ENCODE measurements at places on chromosomes 13 and 19.

GRCh38 chr13:54029720-54030119 lies 1001.1 kb downstream of the OLFM4 start:
- no peak for DNase-seq

GRCh38 chr13:111474136-111475002 lies 153.9 kb downstream of the TEX29 start:
- DNase-seq, result peak; percentile 20

GRCh38 chr13:29679396-29680053 lies 84.0 kb upstream of the SLC7A1 start:
- DNase-seq, result no peak

DNA sequence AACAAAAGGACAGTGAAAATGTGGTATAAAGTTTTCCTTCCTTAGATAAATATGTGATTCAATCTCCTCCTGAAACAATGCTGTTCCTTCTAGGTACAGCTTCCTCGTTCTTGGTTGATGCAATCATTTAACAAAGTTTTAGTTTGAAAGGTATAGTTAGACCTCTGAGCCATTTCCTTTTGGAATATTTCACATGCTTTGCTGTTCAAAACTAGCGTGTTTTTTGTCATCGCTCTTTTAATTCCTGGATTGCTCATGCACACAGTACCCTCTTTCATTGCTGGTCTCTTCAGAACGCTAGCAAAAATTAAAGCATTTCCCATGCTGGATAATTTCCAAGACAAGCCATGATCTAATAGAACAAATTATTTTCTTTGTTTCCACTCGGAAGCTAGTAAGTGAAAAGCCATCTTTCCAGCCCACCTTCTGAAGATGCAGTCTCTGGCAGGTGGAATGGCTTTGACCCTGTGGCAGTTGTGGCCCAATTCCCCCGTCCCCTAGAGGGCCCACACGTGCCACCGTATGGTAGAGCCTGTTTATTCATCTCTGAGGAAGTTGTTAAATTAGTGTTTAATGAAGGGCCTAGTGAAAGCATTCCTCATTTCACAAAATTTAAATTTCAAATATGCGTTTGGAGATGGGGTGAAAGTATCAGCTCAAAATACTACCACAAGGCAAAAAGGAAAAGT lies 1040.6 kb upstream of the SLC10A2 start:
- DNase-seq, result no peak

GRCh38 chr19:21812448-21812847 lies 23.5 kb downstream of the ZNF43 start:
- no peak for DNase-seq

GRCh38 chr13:84649853-84650252 lies 767.6 kb upstream of the SLITRK1 start:
- DNase-seq, result no peak

- DNase-seq, result no peak
Observed at GRCh38 chr19:39740395-39740794, 2.6 kb upstream of the CLC start.

DNA sequence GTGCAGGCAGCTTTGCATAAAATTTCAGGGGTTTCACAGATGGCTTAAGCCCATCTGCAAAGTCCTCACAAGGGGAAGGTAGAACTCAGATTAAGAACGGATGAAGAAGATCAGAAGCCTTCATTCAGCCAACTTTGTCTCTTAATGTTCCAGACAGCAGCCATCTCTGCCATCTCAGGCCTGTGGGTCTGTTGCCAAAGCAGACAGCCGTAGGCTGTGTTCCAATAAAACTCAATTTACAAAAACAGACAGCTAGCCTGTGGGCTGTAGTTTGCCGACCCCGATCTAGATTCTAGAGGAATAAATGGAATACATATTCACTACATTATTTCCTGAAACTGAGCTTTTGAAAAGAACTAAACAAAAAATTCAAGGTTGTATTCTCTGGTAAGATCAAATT lies 3.8 kb downstream of the DCUN1D2 start:
- DNase-seq, result no peak

DNA sequence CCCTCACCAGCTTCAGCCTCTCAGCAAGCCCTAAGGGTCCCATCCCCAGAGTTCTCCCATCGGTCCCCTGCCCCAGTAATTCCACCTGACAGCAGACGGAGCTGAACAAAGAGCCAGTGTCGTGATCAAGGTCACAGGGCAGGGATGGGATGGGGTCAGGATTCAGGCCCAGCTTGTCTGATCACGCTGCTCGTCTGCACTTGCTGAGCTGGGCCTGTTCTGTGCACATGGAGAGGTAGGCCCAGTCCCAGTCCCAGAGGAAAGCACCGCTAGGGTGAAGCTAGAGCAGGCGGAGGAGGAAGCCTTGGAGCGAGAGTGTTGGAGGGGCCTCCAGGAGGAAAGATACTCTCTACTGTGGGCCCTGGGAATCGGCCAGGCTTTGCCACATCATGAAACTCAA lies 7.1 kb upstream of the RBM42 start:
- no peak for DNase-seq

GRCh38 chr19:5035793-5036697 lies 67.1 kb downstream of the KDM4B start:
- DNase-seq, result no peak

DNA sequence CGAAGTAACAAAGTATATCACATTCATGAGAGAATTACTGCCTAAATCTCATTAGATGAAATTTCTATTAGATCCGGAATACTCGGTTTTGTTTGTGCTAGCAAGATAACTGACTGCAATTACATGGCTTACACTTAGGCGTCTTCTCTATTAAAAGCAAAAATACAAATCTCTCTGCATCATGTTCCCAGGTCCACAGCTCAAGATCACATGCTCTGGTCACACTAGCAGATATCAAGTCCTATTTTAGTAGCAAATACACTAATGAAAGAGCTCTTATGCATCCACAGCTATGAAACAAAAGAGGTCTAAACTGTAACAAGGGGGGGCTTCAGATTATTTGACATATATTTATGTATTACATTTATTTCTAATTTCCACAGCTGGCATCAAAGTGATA lies 53.5 kb downstream of the EFNB2 start:
- no peak for DNase-seq

- no peak for DNase-seq
Observed at GRCh38 chr13:62209529-62209928, 793.9 kb upstream of the PCDH20 start.

- peak; percentile 30 for DNase-seq
Observed at GRCh38 chr13:45718063-45718462, 15.9 kb downstream of the CBY2 start.

DNA sequence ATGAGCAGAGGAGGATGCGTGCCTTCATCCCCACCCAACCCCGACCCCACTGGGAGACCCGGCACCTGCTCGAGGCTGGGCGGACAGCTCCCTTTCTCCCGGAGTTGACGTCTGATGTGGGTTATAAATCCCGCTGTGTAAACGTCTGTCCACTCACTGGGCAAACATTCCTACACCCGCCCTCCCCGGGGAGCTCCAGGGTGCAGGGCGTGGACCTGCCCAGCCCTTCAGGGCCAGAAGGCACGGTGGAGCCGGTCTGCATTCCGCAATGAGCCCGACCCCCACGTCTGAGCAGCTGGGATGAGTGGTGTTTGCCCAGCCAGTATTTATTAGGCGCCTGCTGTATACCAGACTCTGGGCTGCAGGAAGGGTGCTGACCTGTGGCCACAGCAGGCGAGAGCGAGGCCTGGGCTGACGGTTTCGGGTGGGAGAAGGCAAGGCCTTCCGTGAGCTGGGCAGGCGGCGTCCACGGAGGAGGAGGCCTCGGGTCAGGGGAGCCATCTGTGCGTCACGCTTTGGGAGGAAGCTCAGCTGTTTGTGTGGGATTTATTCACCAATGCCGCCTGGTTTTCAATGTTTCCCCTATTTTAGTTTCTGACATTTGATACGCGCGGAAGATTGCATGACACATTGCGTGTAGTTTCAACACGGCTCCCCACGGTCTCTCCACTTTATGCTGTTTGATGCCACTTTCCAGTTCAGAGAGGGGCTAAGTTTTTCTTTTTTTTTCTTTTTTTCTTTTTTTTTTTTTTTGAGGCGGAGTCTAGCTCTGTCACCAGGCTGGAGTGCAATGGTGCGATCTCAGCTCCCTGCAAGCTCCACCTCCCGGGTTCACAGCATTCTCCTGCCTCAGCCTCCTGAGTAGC lies 2.0 kb downstream of the MISP start:
- no peak for DNase-seq

GRCh38 chr13:111905609-111905945 lies 161.4 kb upstream of the SOX1 start:
- no peak for DNase-seq

GRCh38 chr13:80196756-80197155 lies 144.2 kb downstream of the SPRY2 start:
- DNase-seq, result no peak

- DNase-seq, result no peak
Observed at GRCh38 chr19:54572696-54573311, 786 bp upstream of the LILRA2 start.

DNA sequence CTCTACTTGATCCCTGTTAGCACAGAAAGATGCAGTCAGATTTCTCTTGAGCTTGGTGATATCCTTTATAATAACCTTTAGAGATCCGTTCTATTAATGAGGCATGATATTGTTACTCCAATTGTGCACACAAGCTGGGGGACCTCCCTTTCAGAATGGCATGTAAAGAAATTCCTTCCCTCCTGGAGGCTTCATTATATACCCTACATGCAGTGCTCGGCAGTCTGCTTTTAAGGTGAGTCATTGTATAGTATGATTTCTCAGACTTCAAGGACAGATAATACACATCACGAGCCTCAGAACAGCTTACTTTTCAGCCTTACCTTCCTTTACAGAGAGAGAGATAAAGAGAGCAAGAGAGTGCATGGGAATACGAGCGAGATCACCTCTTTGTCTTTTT lies 261.3 kb downstream of the ATP8A2 start:
- DNase-seq, result no peak

DNA sequence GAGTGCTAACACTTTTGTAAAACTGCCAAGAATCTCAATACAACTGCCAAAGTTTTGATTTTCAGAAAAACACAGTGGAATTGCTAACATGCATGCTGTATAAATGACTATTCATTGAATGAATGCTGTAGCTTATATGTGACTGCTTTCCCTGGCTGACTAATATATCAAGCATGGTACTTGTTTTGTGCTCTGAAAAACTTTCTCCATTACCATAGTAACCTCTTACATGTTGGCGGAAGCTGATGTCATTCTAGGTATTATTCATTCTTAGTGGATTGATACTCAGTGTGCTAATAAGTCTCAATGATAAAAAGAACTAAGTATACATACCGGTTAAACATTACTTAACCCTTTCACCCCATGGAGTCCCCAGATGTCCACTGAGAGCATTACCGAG lies 166.1 kb upstream of the MYO16 start:
- DNase-seq, result peak; percentile 32

DNA sequence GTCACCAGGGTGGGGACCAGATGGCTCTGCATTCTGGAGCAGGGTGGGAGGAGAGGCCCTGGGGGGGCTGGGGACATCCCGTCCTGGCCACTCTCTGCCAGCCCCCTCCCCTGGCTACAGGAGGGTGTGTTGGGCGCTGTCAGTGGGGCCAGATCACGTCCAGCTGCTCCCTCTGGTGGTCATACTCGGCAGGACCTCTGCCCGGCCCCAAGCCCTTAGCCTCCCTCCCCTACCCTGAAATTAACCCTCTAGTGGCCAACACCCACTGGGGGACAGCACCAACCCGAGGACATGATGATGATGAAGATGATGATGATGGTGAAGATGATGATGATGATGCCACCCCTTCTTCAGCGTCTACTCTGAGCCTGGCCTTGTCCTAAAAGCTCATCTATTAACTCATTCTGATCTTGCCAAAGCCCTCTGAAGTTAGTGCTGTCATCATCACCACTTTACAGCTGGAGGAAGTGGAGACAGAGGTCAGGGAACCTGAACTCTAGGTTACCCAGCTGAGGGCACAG lies 590 bp upstream of the LGI4 start:
- DNase-seq, result peak; percentile 68

GRCh38 chr19:7869453-7869909 lies 4.7 kb downstream of the PRR36 start:
- DNase-seq, result peak; percentile 75

DNA sequence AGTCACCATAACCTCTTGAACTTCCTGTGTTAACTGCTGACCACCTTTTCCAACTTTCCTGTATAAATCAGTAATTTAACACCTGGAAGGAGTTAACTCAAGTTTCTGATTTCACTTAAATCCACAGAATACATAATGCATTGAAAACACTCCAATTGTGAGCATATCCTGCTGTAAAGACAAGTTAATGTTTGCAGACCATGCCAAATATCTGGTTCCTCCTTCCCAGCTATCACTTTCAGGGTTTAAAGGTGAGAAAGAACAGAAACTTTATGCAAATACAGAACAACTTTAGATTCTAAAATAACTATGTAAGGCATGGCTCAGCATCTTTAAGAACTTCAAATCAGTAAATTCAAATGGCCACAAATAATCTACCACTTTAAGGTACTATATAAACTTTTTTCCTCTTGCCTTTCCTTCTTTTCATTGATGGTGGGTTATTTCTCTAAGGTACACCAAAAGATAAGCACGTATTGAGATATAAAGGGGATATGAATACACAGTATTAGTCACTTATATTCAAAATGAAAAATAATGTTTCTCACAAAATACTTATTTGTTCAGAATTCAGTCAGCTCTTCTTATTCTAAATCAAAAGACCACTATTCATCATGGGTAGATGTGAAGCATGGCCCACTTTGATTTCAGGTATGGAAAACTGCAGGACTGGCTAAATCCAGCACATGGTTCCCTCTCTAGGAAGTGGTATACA lies 6.6 kb upstream of the TPTE2 start:
- DNase-seq, result no peak

GRCh38 chr19:18419195-18419698 lies at the start of gene SSBP4:
SSBP4 (plus strand) TSS chr19:18419398; CDS start chr19:18419649, 251 bp downstream.
- peak; percentile 81 for DNase-seq

- DNase-seq, result peak; percentile 34
Observed at GRCh38 chr13:46679369-46680120, 117.4 kb downstream of the ESD start.

DNA sequence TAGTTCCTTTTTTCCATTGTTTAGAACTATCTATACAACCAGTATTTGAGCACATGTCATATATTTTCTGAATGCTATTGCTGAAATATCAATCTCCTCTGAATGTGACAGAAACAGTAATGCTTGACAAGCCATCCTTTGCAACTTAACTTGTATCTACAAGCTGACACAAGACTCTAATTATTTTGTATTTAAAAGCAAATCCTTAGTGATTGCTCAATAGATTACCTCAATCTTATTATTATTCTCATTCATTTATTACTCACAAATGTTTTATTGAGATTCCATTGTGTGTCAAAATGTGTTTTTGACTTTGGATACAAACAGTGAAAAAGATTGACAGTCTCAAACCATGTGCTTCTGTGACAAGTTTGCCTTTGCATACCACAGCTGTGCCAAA lies 787.8 kb upstream of the PRR20A start:
- DNase-seq, result no peak

GRCh38 chr19:9165261-9165660 lies 13.5 kb upstream of the OR7D2 start:
- no peak for DNase-seq

- no peak for DNase-seq
Observed at GRCh38 chr13:35448465-35448864, 28.0 kb downstream of the MAB21L1 start.

- no peak for DNase-seq
Observed at GRCh38 chr19:58038688-58039204, 4.9 kb downstream of the ZSCAN1 start.

- DNase-seq, result no peak
Observed at GRCh38 chr13:112229445-112229844, 146.7 kb upstream of the SPACA7 start.

Data from activated CD4-positive, alpha-beta T cell treated with anti-CD3 and anti-CD28 coated beads, Interleukin-2, amount 50 U/mL, for 16 hours (primary cell).